ENCODE measurements at places on chromosomes 6 and 20. TPM values are rescaled to one million over a fixed set of nuclear protein-coding genes. Genes with fewer than 3 reads are reported as not detected.

DNA sequence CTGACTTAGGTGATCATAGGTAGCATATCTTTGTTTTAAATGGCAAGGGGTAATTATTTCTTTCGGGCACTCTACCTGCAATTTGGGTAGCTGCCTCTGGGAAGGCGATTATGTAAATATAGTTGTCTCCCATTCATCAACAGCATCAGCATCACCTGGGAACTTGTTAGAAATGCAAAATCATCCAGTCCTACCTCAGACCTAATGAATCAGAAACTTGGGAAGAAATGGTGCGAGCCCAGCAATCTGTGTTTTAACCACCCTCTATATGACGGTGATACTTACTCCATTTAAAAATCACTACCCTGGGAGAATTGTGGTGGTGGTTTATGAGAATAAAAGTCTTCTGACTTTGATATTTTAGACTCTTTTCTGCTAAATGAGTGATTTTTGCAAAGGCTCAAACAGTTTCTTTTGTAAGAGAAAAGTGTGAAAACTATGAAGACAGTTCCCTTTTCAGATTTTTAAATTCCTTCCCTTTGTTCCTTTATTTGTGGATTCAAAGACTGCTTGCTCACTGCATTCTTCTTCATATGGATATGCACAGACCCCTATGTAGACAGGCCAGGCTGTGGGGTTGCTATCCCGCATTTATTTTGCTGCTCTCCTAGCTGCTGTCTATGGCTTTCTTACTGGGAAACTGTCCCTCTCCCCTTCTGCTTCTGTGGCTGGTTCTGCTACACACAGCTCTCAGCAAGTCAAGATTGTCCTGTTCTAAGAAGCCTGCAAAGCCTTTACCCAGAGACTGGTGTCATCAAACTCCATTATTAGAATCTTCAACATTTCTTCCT, 365.3 kb downstream of the RNF144B start:
- no peaks in the 10 kb centered on the region for H3K36me3 ChIP-seq
- no peaks in the 10 kb centered on the region for H3K4me1 ChIP-seq
- H3K27ac ChIP-seq = no peak overlapping the region
- no peak overlapping the region for H3K4me3 ChIP-seq
- DNase-seq = no peak

DNA sequence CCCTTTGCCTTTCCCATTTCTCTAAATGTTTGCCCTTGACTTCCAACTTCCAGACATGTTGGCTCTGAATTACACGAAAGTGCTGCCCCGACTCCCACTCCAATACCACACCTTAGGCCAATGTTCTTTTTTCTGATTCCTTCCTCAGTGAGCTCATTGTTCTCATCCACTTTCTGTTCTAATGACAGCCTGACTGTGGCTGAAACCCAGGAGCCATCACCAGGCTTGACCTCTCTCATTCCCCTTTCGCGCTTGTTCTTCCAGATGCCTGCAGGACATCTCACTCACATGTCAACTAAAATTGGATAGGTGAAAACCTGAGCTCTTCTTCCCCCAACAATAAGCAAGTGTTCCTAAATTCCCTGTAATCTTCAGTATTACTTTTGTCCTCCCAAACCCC, 40.4 kb downstream of the PTPRK start:
- no peak overlapping the region for H3K4me3 ChIP-seq
- DNase-seq = no peak
- H3K36me3 ChIP-seq = no peaks in the 10 kb centered on the region
- H3K4me1 ChIP-seq = no peaks in the 10 kb centered on the region

- no peaks in the 10 kb centered on the region for H3K36me3 ChIP-seq
- no peak for DNase-seq
- no peaks in the 10 kb centered on the region for H3K27me3 ChIP-seq
- no peak overlapping the region for H3K4me3 ChIP-seq
- peaks cover 17% of the 10 kb centered on the region for H3K4me1 ChIP-seq
- no peak overlapping the region for H3K27ac ChIP-seq
These were observed 77.7 kb downstream of the TMEM170B start for GRCh38 chr6:11615214-11615602.

DNA sequence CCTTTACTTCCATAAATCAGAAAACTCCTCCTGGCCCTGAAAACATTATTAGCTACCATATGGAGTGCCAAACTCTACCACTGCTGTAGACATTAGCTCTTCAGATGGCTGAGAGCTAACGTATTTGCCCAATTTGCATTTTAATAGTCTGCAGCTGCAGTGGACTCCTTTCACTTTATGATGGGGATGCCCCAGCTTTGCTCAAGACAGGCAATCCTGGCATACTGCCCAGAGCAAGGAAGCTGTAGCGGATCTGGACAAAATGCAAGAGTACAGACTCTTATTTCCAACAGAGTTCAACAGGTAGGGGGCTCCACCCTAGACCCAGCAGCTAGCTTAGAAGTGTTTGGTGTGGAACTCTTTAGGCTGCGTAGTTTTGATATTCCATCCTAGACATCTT, 246.7 kb downstream of the FOXC1 start:
- no peaks in the 10 kb centered on the region for H3K36me3 ChIP-seq
- H3K4me3 ChIP-seq = no peak overlapping the region
- H3K27ac ChIP-seq = no peak overlapping the region
- H3K4me1 ChIP-seq = no peaks in the 10 kb centered on the region

DNA sequence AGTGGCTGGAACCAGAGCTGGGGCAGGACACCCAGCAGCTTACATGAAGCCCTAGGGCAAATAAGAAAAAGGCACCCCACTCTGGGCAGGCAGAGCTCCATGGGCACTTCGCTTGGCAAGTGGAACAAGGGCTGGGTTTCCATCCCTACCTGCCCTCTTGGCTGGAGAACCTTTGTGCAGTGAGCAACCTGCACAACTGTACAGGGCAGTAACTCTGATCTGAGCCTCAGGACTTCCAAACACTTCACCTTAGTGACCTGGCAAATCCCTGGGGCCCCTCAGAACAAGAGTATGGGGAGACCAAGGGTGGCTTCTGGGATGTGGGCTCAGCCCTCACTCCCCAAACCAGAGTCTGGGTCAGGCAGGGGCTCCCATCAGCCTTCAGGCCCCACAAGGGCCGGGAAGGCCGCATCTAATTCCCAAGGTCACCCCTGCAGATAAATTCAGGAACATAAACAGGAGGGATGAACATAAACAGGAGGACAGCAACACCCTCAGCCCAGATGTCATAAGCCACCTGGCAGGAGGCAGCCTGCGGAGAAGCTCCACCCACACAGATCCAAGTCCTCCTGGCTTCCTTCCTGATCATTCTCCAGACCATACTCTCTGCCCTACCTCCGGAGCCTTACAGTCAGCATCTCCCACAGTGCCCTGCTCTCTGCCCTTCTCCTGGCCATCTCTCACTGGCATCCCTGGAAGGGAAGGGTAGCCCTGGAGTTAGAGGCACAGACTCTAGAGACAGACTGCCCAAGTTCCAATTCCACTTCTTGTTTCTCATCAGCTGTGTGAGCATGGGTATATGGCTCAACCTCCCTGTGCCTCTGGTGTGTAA, 37.5 kb downstream of the HNF4A start:
- H3K4me3 ChIP-seq = no peak overlapping the region
- DNase-seq = no peak
- peaks cover 11% of the 10 kb centered on the region for H3K4me1 ChIP-seq
- no peaks in the 10 kb centered on the region for H3K36me3 ChIP-seq
- no peak overlapping the region for H3K27ac ChIP-seq

DNA sequence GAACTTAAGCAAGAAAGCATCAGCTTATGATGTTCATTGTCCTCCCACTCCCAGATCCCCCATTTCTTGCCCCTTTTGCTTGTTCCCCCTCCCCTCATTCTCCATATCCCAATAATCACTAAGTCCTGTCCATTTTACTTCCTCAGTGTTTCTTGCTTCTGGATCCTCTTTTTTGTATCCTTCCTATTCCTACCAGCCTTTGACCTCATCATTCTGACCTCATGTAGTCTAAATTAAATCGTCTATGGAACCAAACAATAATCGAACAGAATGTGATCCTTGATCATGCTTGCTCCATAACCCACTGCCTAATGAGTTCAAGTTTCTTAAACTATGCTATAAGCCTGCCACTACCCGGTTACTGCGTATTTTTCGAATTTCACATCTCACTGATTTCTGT, 5.4 kb upstream of the RSPH3 start:
- no peak for DNase-seq
- peaks cover 34% of the 10 kb centered on the region for H3K4me1 ChIP-seq
- H3K4me3 ChIP-seq = no peak overlapping the region
- H3K36me3 ChIP-seq = no peaks in the 10 kb centered on the region
- no peaks in the 10 kb centered on the region for H3K27me3 ChIP-seq

DNA sequence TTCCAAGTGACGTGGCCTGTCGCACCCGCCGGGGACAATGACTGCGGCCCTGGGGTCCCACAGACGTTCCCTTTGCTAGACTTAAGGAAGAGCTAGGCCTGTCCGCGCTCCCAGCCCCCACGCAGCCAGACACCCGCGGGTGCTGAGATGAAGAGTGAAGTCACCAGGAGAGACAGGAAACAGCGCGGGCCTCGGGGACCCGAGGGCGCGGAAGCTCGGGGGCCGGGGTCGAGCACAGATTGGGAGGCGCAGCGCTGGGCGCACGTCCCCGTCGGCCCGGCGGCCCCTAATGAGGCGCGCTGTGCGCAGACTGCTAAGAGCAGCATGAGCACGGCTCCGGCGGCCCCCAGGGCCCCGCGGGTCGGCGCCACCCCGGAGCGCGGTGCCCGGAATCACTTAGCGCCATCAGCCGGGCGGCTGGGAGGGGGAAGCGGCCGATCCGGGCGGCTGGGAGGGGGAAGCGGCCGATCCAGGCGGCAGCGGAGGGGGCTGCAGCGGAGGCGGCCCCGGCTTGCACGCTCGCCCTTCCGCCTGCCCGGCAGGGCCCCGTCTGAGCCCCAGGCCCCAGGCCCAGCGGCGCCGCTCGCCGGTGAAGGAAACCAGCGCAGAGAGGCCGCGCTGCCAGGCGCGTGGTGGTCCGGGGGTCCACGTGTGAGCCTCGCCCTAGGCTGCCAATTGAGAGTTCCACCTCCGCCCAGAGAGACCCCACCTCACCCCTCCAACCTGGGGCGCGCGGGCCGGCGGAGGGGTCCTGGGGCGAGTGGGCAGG, 8.3 kb upstream of the AVP start:
- DNase-seq = no peak
- no peaks in the 10 kb centered on the region for H3K4me1 ChIP-seq
- no peaks in the 10 kb centered on the region for H3K36me3 ChIP-seq
- H3K27ac ChIP-seq = no peak overlapping the region
- H3K4me3 ChIP-seq = no peak overlapping the region

- H3K27ac ChIP-seq = no peak overlapping the region
- H3K27me3 ChIP-seq = no peaks in the 10 kb centered on the region
- H3K4me3 ChIP-seq = no peak overlapping the region
- H3K36me3 ChIP-seq = no peaks in the 10 kb centered on the region
These were observed 42.8 kb downstream of the INSM1 start for GRCh38 chr20:20410678-20411077.

- no peaks in the 10 kb centered on the region for H3K27me3 ChIP-seq
- no peak overlapping the region for H3K4me3 ChIP-seq
- DNase-seq = no peak
- H3K36me3 ChIP-seq = no peaks in the 10 kb centered on the region
- peaks cover 19% of the 10 kb centered on the region for H3K4me1 ChIP-seq
- H3K27ac ChIP-seq = no peak overlapping the region
These were observed 190.2 kb downstream of the BMP7 start for GRCh38 chr20:57076152-57076652.

GRCh38 chr6:121305957-121306607, 28.2 kb downstream of the TBC1D32 start:
- H3K4me1 ChIP-seq = no peaks in the 10 kb centered on the region
- H3K27ac ChIP-seq = no peak overlapping the region
- peak; percentile 35 for DNase-seq
- H3K27me3 ChIP-seq = no peaks in the 10 kb centered on the region

- H3K27me3 ChIP-seq = peaks cover 10% of the 10 kb centered on the region
- H3K27ac ChIP-seq = no peak overlapping the region
- no peak overlapping the region for H3K4me3 ChIP-seq
- no peaks in the 10 kb centered on the region for H3K4me1 ChIP-seq
These were observed 6.4 kb downstream of the OLIG3 start for GRCh38 chr6:137487869-137488149.

DNA sequence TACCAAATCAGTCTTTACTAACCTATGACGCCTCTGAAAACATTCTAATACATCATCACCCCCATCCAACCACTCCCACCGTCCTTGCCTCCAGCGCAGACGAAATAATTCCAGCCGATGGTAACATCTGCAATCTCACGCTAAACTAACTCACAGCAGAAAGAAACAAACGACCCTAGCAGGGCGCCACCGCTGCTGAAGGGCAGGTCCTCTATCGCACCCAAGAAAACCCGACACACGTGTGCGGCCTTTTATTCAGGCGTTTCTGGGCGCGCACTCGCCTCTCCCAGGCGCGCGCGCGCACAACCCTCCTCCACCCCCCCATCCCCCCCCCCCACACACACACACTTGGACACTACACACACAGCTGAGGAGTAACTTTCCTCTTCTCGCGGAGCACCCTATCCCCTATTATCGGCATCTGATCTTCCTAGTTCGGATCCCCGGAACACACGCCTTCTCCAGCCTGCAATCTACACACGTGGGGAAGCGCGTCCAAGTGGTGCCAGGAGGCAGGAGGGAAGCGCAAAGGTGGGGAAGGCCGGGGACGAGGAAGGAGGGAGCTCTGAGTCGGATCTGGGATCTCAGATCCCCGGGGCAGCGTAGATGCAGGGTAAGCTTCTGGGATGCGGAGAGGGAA, 1.4 kb downstream of the GFOD1 start:
- peak overlapping the region; percentile 58 for H3K4me3 ChIP-seq
- H3K27ac ChIP-seq = no peak overlapping the region
- no peaks in the 10 kb centered on the region for H3K27me3 ChIP-seq
- peaks cover 7% of the 10 kb centered on the region for H3K4me1 ChIP-seq
- H3K36me3 ChIP-seq = no peaks in the 10 kb centered on the region

DNA sequence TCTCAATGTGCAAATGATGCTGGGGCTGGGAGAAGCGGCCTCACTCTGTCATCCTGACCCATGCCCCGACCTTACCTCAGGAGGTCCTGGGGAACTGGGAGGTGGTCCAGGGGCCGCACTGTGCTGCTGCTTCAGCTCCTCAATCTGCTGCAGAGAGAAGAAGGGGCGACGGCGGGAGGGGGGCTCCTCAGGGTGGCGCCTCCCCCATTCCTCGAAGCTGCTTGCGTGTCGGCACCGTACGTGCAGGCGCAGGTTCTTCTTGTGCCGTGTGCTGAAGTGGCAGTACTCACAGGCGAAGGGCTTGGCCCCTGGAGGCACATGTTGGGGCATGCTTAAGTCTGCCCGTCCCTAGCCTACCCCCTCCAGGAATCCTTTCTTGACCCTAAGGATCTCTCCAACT, 12.9 kb downstream of the ZNF335 start:
- no peak overlapping the region for H3K27ac ChIP-seq
- no peaks in the 10 kb centered on the region for H3K4me1 ChIP-seq
- no peak overlapping the region for H3K4me3 ChIP-seq

- H3K36me3 ChIP-seq = no peaks in the 10 kb centered on the region
- DNase-seq = no peak
- no peaks in the 10 kb centered on the region for H3K4me1 ChIP-seq
- no peak overlapping the region for H3K27ac ChIP-seq
- no peak overlapping the region for H3K4me3 ChIP-seq
These were observed 488.0 kb upstream of the NOX3 start for GRCh38 chr6:155943635-155944034.

RIMS4 gene
- 0.05 TPM for total RNA-seq

CALHM5 gene
- 0.05 TPM for total RNA-seq

CD83 gene
- total RNA-seq = 6.0 TPM

PGC gene
- 1.2 TPM for total RNA-seq

SRXN1 gene
- 80.8 TPM for total RNA-seq

SYCP2L gene
- 4.9 TPM for total RNA-seq

KCNK16 gene
- total RNA-seq = not detected

MCCD1 gene
- total RNA-seq = not detected

Data from HCT116 (cell line).